ENCODE measurements at places on chromosomes 1 and 21.

DNA sequence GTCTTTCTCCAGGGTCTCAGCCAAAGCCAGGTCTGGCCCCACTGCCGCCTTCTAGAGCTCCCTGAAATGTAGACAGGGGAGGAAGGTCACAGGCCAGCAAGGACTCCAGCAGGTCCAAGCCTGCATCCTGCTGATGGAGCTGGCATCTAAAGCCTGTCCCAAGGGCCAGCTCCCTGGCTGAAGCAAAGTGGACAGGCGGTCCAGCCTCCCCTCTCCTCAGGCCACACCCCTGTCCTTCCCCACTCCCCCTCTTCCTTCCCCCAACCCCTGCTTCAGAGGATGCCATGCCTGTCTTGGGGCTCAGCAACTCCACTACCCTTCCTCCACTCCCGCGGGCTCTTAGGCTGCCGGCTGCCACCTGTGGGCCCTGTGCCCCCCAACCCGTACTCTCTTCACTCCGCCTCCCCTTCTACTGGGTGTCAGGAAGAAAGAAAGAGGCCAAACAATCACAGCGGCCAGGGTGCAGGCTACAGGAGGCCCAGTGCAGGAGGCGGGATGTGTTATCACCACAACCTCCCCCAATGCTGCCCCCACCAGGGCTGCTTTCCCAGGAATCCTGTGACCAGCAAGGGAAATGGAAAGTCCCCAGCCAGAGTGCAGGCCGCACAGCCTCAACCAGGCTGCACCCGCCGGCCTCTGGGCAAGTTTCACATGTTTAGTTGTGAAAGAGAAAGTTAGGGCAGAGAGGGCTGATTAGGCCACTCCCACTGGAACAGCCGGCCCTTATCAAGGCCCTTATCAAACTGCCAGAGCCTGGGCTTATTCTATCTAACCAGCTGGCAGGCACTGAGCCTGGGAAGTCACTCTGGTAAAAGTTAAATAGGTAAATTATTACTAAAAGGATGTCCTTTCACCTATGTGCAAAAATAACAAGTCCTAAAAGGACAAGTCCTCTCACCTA is 34.1 kb downstream of the ACOT7 start:
- DNase-seq = peak; percentile 55

DNA sequence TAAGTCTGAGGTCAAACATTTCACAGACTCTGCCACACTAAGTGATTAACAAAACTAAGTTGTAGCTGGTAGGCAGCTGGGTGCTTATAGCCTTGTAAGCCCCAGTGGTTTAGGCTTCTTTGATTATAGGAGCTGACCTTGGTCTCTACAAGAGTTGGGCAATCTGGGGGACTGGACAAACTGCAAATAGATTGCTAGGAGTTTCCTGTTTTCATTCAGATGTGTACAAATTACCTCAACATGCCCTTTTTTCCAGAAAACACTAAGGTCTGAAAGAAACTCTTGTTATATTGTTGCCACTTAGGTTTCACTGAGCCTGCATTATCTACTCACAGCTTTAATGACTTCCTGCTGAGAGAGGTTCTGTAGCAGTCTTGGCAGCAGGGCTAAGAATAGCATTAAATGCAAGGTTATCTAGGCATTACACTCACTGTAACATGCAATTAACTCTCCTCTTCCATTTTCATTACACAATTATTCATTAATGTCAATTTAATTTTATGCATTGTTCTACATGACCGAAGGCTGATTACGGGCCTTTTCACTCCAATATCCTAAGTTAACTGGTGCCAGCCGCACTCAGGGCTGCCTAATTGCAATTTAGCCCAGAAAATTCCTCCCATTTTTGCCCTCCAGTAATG is 314.0 kb downstream of the LMO4 start:
- no peak for DNase-seq

- no peak for DNase-seq
These were observed 49.6 kb downstream of the ANGPTL1 start for GRCh38 chr1:178821134-178821866.

GRCh38 chr1:235573880-235574279 is 69.6 kb upstream of the B3GALNT2 start:
- no peak for DNase-seq

DNA sequence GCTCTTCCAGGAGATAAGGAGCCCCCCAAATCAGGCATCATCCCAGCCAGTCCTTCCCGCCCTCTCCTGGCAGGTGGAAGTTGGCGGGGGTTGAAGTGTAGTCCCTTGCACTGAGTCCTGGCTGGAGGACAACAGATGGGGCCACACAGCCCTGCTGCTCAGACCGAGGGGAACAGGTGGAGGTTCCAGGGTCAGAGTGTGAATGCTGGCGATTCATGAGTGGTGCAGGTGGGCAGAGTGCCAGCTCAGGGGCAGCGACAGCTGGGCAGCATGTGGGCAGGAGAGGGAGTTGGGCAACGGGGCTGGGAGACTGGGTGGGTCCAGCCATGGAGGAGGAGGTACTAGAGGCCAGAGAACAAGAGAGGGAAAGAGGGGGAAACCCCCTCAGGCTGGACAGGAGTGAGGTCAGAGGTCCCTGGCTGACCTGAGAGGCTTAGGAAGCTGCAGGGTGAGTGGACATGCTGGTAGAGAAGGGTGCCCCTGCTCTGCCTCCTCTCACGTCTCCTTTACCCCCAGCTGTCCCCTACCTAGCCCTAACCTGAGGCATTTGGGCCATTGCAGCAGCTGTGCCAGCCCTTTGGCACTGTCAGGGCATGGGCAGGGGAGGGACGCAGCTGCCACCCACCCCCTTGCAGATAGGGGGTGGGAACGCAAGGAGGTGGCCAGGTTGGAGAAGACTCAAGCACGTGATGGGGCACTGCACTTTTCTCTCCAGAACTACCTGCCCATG is 11.3 kb upstream of the ADORA1 start:
- DNase-seq = no peak
